ENCODE measurements at places on chromosomes 5 and 9. TPM values are rescaled to one million over a fixed set of nuclear protein-coding genes. Genes with fewer than 3 reads are reported as not detected.

GRCh38 chr5:90901261-90901660 is 342.7 kb downstream of the ADGRV1 start:
- no peaks in the 10 kb centered on the region for H3K36me3 ChIP-seq
- DNase-seq, result no peak
- peaks cover 14% of the 10 kb centered on the region for H3K27me3 ChIP-seq
- no peak overlapping the region for H3K27ac ChIP-seq

GRCh38 chr5:139133282-139133681 is 64.9 kb downstream of the SIL1 start:
- no peak for DNase-seq
- H3K27me3 ChIP-seq, result no peaks in the 10 kb centered on the region
- no peak overlapping the region for H3K27ac ChIP-seq
- H3K4me1 ChIP-seq, result no peaks in the 10 kb centered on the region

GRCh38 chr5:37966871-37967270 is 127.0 kb upstream of the GDNF start:
- no peak for DNase-seq
- H3K4me3 ChIP-seq, result no peak overlapping the region
- no peaks in the 10 kb centered on the region for H3K36me3 ChIP-seq
- H3K4me1 ChIP-seq, result no peaks in the 10 kb centered on the region
- H3K27ac ChIP-seq, result no peak overlapping the region

DNA sequence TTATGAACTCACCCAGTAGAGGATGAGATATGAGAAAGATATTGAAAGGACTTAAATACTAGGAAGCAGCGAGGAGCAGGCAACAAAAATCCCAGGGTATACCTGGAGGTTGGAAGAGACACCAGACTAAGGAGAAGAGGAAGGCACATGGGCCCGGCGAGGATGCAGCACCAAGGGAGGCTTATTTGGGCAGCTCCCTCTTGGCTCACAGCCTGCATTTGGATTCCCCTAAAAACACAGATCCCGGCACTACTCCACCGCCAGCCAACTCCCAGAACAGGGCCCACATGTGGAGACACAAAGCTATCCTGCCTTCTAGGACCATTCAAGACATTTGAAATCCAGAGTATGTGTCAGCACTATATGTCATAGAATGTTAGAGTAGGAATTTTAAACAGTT is 199.8 kb upstream of the FBXL7 start:
- no peaks in the 10 kb centered on the region for H3K36me3 ChIP-seq
- H3K4me3 ChIP-seq, result no peak overlapping the region
- H3K4me1 ChIP-seq, result no peaks in the 10 kb centered on the region

DNA sequence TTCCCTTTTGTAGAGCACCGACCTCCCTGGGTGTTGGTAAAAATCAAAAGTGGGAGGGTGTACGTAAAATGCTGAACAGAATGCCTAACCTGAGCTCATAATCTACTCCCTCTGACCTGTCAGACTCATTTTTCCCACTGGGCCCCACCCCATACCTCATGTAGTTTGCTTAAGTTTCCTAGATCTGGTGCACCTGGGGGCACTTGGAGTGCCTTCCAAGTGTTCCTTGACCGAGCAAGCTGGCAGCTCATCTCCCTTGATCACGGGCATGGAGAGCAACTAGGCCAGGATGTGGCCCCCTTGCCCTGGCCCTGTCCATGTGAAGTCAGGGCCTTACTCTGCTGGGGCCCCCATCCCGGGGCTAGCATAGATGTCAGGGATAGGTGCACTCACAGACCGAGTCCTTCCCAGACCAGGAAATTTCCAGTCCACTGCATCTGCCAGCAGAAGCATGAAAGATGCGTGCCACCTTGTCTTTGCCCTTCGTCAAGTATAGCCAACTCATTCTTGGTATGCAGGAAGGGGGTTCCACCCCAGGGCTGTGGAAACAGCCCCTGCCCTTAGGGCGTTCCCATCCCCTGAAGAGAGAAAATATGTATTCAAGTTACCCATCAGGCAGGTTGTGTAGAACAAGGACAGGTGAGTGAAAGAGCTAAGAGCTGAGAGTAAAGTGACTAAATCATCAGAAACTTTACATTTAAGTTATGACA is 41.9 kb downstream of the SLC22A5 start:
- H3K4me3 ChIP-seq, result peak overlapping the region; percentile 98
- H3K4me1 ChIP-seq, result peaks cover 59% of the 10 kb centered on the region
- no peak for DNase-seq
- peak overlapping the region; percentile 99 for H3K27ac ChIP-seq
- peaks cover 36% of the 10 kb centered on the region for H3K36me3 ChIP-seq
- H3K27me3 ChIP-seq, result no peaks in the 10 kb centered on the region

Gene CLIC3
- total RNA-seq, result not detected

Gene LHX3
- total RNA-seq, result not detected

Gene LCN15
- total RNA-seq, result not detected

Gene ADAMTS13
- 1.5 TPM for total RNA-seq

Gene ZBTB26
- 8.2 TPM for total RNA-seq

Gene DMGDH
- 0.41 TPM for total RNA-seq

Gene CD14
- 0.39 TPM for total RNA-seq
